ENCODE measurements at places on chromosomes 7 and 10.

GRCh38 chr7:77651575-77652162 is 44.6 kb upstream of the RSBN1L start:
- peak; percentile 33 for DNase-seq

GRCh38 chr10:113609704-113610108 is 54.1 kb downstream of the NRAP start:
- DNase-seq = no peak

DNA sequence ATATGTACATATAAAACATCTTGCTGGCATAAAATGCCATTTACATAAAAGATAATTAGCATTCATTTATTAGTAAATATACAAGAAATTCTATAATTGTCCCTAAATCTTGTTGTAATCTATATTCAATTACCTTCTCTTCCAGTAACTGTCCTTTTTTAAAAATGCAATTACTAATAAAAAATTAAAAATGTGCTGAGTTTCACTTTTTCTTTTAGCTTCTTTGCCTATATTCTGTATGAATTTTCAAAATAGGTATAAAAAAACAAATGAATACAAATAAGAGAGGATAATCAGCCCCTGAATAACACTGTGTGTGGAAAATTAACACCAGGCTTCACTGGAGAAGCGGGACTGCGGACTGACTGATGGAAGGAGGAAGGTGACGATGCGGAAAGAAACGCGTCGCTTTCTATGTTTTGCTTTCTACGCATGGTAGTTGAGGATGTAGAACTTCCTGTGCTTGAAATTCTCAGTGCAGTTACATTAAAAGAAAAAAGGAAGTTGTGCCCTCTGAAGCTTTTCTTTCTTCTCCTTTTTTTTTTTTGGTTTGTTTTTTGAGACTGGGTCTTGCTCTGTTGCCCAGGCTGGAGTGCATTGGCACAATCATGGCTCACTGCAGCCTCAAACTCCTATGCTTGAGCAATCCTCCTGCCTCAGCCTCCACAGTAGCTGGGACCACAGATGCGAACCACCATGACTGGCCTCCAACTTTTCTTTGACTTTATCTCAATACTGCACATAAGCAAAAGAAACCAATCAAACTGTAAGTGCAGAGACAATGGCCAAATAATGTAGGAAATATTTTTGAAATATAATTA is 7.4 kb upstream of the ZMYND11 start:
- no peak for DNase-seq

DNA sequence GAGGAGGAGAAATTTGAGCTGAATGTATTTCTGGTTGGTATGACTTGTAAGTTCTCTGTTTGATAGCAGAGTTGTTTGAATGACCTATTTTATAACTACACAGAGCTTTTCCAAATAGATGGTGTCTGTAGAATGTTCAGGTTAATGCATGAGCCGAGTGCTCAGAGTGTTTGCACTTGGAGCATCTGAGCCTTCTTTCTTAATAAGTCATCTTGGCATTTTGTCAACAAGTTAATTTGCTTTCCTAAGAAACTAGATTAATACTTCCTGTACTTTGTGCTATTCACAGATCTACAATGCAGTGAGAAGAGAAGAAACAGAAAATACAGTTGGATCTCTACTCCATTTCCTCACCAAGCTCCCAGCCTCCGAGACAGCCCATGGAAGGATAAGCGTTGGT is 138.2 kb downstream of the PLCE1 start:
- DNase-seq = no peak

DNA sequence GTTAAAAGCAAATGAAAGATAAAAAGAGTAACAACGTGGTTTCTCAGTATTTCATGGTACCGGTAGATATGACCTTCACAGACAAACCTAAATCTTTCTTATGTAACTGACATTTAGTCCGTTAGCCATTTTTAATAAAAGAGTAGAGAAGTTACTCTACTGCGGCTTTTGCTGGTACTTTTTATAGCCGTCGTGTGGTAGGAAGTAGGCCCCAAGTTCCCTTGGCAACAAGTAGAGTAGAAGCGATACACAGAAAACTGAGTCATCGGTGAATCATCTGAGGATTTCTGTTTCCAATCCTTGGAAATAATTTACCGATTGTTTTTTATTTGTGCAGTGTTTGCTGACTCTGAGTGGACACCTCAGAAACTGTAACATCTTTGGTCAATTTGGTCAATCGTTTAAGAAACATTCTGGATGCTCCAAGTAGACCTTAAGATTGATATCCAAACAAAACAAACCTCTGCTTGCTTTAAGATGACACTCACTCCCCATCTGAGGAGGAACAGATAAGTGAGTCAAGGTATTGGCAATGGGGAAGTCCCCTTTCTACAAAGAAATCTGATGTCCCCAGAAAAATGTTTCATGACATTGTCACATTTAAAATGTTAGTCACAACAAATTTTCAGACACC is 63.9 kb upstream of the AHR start:
- no peak for DNase-seq

DNA sequence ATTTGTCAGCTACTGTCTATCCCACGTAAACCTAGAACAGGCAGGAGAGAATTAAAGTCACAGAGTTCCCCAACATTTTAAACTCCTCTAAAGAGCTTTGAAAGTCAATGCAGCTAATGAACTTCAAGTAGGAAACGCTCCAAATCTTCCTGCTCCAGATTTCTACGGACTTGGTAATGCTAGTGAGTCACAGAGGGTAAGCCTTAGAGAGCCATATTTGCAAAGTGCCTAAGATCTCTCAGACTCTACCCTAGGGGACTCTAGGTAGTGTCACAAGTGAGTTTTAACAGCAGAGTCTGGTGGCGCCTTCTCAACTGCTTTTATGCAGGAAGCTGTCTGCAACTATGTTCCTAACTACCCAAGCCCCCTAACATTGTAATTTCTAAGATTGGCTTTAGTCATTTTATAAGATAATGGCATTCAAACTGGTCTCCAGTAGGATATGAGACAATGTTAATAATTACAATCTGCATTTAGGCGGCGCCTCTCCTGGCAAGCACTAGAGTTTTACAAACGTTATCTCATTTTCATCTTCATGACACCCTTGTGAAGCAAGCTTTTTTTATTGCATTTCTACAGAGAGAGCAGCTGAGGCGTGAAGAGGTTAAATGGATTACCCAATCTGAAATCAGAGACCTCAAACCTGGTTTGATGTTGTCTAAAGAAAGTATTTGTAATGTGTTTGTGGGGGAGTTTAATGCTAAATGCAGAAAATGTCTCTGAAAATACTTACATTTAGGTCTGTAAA is 22.0 kb upstream of the FZD1 start:
- DNase-seq = no peak

DNA sequence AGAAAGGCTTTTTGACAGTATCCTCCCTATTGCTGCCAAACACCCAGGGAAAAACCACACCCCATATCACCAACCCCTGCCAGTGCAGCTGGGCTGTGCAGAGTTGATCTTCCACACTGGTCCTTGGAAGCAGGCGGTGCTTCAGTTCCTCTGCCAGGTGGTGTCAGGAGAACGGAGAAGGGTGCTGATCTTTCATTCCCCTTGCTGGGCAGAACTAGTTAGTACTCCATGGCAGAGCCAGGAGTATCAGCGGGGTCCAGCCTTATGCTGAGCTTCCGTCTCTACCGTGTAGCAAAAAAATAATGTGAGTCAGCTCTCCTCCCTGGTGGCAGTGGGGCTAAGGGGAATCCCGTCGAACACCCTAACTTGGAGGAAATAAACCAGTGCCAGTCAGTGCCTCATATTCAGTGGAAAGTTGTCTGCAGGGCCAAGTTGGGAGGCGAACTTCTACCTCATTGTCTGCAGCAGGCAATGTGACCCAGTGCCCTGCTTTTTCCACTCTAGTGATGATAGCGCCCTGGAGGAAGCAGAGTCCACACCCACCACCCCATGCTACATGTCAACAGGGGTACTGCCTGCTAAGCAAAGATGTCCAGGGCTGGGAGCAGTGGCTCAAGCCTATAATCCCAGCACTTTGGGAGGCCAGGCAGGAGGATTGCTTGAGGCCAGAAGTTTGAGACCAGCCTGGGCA is 175.4 kb downstream of the AUTS2 start:
- DNase-seq = no peak

DNA sequence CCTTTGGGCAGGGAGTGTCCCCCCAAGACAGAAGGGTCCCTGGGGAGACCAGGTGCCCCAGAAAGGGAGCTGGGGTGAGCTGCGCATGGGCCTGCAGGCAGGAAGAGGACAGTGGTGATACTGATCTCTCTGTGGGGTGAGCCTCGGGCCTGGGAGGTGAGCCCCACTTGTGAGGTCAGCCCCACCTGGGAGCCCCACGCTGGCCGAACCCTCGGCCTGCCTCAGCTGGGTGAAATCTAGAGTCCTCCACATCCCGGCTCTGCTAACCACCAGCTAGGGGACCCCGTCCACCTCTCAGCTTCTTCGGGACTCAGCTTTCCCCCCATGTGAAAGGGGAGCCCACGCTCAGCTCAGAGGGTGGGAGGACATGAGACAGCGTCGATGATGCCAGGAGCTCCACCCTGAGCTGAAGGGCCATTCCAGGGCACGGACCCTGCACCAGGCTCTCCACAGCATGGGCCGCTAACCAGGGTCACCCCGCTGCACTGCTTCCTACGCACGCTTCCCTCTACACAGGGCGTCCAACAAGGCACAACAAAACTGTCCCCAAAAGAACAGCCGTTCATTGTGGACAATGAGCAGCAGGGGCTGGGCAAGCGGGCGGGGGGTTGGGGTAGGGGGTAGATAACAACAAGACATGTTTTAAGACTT is 48.7 kb downstream of the CAMK2B start:
- no peak for DNase-seq

DNA sequence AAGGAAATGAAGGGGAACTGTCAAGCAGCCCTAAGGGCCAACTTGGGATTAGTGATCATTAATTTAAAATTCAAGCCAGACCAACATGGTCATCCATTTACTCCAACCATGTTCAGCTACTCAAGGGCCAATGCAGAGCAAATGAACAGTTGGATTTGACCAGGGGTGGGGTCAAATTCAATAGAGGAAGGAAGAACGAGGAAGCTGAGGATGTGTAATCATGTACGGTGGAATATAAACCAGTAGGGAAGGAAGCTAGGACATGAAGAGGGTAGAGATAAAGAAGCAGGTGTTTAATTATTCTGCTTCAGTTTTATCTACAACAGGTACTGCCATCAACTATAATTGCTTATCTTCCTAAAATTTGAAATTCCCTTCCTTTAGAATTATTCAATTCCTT is 81.6 kb downstream of the HIBADH start:
- DNase-seq = no peak

GRCh38 chr7:113086431-113086888 is at the start of gene GPR85:
TSS of gene GPR85 (minus strand) at chr7:113086827. CDS start at chr7:113084721, 2,106 bp downstream.
- DNase-seq = peak; percentile 79

DNA sequence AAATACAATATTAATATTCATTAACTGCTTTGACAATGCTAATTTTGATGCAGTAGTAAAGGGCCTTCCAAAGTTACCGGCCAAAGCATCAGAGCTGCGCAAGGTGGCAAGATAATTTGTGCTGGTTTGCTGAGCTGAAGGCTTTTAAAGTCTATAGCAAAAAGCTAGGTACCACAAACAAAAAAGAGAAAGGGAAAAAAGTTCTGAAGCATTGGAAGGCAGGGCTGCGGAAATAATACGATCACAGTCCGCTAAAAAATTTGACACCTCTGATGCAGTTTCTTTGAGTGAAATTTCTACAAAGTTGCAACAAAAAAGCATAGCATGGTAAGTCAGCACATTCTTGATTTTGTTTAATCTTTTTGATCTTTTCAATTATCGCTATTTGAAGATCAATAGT is 175.6 kb downstream of the TCF7L2 start:
- no peak for DNase-seq

GRCh38 chr7:732094-732541 is 5.0 kb upstream of the PRKAR1B start:
- no peak for DNase-seq

- DNase-seq = no peak
Measured at GRCh38 chr10:127148933-127149220, 47.5 kb downstream of the INSYN2A start.

- DNase-seq = no peak
Measured at GRCh38 chr7:127865466-127865865, 165.8 kb downstream of the LRRC4 start.

- DNase-seq = no peak
Measured at GRCh38 chr7:126656165-126656564, 596.6 kb downstream of the GRM8 start.

GRCh38 chr10:59892697-59893096 is 13.7 kb downstream of the CCDC6 start:
- DNase-seq = no peak

DNA sequence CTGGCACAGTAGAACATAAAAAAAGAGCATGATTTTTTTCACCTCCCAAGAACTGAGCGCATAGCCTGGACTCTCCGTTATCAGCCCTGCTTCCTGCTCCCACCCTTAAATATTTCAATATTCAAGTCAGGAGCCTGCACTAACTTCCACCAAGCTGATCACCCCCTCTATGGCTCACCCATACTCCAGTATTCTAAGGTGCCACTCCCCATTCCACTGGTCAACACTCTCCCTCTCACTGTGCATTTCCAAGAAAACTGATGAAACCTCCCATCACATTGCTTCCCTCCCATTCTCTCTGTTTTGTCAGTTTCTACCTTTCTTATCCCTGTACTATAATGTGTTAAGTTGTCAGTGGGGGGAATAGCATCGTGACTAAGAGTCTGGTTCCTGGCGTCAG is 95.0 kb upstream of the C7orf33 start:
- DNase-seq = no peak

GRCh38 chr10:127523476-127523875 is 25.6 kb upstream of the NPS start:
- no peak for DNase-seq

DNA sequence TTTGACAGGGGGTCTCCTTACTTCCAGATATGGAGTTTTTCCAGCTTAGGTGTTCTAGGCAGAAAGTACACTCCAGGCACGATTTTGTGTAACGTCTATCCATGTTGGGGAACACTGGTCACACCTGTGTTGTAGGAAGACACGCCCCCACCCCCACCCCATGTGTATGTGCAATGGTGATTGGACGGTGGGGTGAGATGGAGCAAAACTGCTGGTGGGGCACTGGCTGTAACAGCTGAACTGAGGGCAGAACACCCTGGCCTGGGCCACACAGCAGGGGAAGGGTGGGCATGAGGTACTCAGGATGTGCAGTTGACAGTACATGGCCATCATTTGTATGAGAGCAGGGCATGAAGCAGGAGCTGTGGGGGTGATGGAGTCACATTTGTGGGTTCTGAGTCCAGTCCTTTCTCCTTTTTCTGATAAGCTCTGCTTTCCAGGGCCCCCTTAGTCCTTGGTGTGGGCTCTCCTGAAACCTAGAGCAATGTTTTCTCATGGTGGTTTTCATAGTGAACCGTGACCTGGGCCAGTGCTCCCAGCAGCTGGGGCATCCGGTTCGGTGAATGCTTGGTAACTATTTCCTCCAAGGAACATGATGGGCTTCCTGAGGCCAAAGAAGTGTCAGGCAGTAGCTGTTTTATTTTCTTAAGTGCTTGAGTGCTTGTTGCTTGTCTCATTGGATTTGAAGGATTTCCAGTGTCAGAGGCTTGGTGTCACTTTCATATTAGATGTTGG is 63.4 kb upstream of the AQP1 start:
- DNase-seq = no peak

DNA sequence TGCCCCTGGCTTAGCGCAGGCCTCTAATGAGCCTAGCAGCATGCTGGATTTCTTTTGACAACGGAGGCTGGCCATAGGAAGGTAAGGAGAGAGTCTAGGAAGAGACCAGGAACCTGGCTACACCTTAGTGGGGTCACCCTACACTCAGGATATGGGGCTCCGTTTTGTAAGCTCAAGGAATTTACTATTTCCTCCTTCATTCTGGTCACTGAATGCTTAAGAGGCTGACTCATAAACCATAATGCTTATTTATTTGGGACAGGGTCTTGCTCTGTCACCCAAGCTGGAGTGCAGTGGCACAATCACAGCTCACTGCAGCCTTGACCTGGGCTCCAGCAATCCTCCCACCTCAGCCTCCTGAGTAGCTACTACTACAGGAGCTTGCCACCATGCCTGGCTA is 38.4 kb downstream of the CARD11 start:
- no peak for DNase-seq

Data from NCI-H1092 treated with DMSO at 0.1 percent for 48 hours (cell line).